ENCODE measurements at places on chromosomes 13 and 19.

DNA sequence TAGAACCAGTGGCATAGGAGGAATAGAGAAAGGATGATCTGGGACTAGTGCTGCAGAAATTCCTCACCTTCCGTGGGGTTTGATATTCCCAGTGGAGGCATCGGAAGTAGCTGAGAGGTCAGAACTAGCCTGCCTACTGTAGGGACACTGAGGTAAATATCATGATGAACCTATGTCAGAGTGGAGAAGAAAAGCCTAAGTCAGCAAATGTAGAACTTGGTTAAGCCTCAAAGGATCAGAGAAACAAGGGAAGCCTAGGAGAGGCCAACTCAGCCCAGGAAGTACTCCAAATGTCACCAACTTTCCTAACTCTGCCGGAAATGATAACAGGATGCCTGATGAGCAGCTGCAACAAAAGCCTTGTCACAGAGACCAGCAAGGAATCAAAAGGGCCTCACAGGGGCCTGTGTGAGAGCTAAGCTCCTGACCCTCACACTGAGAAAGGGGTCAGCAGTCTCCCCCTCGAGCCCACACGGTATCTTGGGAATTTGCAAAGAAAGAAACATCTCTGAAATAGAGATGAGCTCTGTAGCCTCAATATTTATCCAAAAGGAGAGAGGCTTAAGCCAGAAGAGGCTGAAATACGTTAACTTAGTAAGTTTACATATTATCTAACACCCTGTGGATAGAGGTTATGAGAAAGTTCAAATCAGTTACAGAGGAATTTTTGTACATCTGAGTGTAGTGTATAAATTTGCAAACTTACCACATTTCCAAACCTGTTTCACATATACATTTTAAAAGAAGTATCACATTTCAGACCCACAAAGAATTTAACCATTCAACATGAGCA is 1064.3 kb downstream of the DIAPH3 start:
- no peak for DNase-seq

DNA sequence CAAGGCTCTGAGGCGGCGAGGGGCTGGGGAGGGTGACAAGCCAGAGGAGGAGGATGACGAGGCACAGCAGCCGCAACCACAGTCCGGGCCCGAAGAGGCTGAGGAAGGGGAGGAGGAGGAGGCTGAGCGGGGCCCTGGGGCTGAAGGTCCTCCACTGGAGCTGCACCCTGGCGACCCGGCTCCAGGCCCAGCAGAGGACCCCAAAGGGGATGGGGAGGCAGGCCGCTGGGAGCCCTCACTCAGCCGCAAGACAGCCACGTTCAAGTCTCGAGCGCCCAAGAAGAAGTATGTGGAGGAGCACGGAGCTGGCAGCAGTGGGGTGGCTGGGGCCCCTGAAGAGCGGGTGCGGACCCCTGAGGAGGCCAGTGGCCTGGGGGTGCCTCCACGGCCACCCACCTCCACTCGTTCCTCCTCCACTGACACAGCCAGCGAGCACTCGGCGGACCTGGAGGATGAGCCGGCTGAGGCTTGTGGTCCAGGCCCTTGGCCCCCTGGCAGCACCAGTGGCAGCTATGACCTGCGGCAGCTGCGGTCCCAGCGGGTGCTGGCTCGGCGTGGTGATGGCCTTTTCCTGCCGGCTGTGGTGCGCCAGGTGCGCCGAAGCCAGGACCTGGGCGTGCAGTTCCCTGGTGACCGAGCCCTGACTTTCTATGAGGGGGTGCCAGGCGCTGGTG is 2.9 kb downstream of the CIC start:
- peak; percentile 61 for DNase-seq

DNA sequence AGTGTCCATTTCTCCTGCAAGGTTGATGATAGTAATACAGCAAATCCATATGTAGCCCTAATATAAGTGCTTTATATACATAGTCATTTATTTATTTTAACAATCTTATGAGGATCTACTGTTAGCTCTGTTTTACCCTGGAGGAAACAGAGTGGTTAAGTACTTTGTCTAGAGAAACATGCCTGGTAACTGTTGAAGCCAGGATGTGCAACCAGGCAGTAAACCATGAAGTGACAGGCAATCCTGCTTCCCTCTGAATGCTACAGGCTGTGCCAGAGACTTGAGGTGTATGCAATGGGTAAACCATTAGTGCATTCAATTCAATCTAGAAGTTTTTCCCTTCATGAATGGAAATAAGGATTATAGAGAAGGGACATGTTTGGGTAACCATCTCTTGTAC is 911.0 kb downstream of the PCDH17 start:
- no peak for DNase-seq

GRCh38 chr13:66322193-66322740 is 907.9 kb downstream of the PCDH9 start:
- DNase-seq: no peak

GRCh38 chr19:48946463-48947257 is 8.0 kb upstream of the BAX start:
- no peak for DNase-seq

DNA sequence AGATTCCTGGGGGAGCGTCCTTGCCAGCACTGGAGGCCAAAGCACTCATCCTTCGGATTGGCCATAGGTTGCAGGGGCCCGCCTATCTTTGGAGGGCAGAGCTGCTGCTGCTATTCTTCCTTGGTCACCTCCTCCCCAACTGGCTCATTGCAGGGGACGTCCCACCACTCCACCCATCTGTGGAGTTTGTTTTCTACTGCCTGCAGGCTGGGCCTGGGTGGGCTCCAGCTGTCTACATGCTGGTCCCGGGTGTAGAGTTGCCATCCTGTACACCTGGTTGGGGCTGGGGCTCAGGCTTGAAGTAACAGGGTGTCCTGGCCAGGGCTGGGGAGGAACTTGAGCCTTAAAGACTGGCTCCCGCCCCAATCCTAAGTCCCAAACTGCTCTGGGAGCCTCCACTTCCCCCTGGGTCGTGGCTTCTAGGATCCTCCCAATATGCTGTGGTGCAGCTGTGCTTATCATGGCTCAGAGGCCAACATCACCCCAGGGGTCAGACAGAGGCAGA is 2.1 kb downstream of the RNF225 start:
- DNase-seq: no peak

DNA sequence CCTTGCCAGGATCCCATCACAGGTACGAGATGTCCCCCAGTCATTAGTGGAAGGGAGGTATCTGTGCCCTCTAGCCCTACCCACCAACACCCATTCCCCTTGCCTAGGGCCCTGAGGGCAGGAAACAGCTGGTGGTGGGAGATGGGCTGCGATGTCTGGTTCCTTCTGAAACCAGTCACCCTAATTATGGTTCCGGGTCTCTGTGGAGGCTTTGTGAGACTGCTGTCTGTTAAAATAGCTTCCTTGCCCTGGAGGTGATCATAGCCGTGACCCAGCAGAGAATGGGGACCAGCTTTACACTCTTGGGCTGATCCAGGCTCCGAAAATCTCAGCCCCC is 5.5 kb downstream of the ALDH16A1 start:
- DNase-seq: no peak

- DNase-seq: no peak
Observed at GRCh38 chr19:39059302-39059701, 24.9 kb upstream of the ACP7 start.

DNA sequence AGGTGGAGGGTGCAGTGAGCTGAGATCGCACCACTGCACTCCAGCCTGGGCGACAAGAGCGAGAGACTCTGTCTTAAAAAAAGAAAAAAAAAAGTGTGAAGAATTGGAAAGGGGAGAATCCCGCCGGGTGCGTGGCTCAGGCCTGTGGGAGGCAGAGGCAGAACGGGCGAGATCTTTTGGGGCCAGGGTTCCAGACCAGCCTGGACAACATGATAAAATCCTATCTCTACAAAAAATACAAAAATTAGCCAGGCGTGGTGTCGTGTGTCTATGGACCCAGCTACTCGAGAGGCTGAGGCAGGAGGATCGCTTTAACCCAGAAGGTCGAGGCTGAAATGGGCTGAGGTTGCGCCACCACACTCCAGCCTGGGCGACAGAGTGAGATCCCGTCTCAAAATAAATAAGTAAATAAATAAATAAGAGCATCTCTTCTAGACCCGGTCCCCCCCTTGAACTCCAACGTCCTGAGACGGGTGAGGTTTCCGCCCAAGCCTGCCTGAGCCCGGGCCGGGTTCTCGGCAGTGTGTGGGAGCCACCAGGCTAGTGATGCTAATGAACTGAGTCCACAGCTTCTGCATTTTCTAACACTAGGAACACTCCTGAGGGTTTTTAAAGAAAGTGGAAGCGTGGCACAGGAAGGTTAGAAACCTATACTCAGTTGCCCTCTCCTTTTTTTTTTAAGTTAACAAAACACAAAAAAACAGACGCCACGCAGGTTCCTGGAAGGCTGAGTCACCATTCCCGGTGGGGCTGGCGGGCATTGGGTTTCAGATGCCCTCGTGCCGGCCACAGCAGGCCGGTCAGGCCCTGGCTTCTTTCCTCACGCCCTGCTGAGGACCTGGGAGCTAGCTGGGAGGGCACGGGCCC is 22.0 kb downstream of the GPX4 start:
- no peak for DNase-seq

DNA sequence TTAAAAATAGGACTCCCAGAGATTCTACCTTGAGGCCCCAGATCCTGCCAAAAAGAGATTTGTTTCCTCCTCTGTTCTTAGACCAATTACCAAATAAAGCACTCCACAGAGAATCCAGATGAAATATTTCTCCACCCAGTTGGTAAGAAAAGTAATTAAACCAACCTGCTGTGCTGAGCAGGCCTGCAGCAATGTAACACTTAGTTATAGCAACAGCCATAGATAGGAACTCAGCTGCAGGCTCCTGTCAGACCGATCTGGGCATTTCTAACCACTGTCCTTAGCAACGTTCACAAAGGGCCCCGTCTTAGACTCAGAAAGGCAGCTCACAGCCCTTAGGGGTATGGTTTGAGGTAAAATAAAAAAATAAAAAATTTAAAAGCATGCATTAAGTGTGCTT is 271.1 kb downstream of the KCNRG start:
- no peak for DNase-seq

GRCh38 chr19:14425696-14426138 is 6.6 kb upstream of the DDX39A start:
- DNase-seq: no peak

DNA sequence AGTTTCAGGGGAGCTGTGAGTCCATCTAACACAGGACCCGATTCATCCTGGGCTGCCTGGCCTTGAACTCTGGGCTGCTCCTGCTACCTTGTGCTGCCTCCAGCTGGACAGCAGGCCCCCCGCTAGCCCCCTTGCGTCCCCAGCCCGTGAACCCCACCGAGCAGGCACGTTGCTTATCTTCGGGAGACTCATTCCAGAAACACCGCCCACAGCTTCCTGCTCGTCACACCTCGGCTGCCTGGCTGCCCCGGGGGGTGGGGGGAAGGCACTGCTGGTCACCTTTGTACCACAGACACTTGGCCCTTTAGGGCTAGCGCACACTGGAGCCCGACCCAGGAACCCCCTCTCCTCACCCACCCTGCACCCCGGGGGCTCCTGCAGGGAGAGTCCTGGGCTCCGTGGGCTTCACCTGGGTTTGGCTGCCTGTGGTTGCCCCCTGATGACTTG is 48.1 kb downstream of the CRTC1 start:
- no peak for DNase-seq

DNA sequence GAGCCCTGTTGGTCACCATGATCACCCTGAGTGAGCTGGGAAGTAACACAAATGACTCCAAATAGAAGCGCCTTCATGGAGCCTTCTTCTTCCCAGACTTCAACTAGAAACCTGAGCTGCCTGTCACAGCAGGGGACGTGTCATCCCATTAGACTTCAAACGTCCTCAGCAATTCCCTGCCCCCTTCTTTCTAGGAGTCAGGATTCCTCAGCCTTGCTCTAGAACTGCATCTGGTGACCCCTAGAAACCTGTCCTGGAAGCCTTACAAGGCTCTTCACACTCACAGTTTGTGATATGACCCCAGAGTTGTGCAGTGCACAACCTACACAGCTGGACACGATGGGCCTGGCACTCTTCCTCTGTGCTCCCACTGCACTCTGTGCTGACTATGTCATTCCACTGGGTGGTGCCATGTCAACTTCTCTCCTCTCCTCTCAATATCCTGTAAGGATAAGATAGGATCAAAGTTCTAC is 23.6 kb upstream of the TTYH1 start:
- DNase-seq: no peak

- DNase-seq: no peak
Observed at GRCh38 chr13:36371185-36371584, 25.0 kb upstream of the SPART start.

- no peak for DNase-seq
Observed at GRCh38 chr13:96794669-96795068, 199.6 kb downstream of the OXGR1 start.

DNA sequence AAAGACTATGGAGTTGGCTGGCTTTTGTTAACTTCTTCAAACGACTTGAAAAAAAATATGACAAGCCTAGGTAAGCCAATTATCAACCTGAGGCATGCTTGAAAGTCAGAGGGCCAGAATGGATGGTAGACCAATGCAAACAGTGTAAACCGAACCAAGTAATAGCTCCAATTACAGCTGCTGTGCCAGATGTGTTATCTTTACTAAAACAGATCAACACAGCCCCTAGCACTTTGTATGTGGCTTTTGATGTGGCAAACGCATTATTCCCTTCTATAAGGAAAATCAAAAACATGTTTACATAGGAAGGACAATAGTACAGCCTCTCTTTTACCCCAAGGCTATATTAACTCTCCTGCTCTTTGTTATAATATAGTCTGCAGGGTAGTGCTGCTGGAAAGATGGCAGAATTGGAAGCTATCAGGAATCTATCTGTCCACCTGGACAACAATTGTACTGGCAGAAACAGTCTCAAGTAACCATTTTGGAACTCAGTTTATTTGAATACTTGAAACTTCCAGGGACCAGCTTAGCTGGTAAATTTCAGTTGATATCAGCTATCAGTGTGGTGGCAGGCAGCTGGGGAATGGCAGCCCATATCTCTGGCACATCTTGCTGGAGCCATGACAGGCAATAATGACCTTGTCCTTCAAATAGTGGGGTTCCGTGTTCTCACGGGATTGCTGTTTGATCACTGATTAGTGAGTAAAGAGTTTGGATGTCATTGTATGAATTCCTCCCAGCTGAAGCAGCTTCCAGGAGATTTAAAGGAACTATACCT is 144.4 kb upstream of the WASF3 start:
- DNase-seq: no peak

DNA sequence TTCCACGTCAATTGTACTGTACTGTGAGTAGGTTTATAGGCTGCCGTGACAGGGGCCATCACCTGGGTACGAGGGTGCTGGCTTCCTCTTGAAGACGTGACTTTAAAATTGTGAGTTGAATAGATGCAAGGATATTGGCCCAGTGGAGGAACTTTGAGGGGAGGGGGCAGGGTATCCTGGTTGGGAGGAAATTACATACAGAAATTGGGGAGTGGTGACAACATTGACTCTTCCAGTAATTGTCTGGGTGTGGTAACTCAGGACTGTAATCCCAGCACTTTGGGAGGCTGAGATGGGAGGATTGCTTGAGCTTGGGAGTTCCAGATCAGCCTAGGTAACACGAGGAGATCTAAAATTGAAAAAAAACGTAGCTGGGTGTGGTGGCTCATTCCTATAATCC is 30.4 kb downstream of the DPRX start:
- no peak for DNase-seq

All from pancreas (tissue), 10 donors.